ENCODE measurements at places on chromosomes 7 and 10. TPM values are rescaled to one million over a fixed set of nuclear protein-coding genes. Genes with fewer than 3 reads are reported as not detected.

TMEM106B gene
- polyA plus RNA-seq, result 95.9 TPM

CH25H gene
- polyA plus RNA-seq, result 0.21 TPM

ZNF37A gene
- 15.5 TPM for polyA plus RNA-seq

LYZL2 gene
- polyA plus RNA-seq, result not detected

ANKRD1 gene
- polyA plus RNA-seq, result 1.5 TPM

SPDYE8 gene
- polyA plus RNA-seq, result 1.0 TPM

SCD gene
- polyA plus RNA-seq, result 45.8 TPM

HACD1 gene
- polyA plus RNA-seq, result 15.9 TPM

SLC25A13 gene
- polyA plus RNA-seq, result 44.0 TPM

CALD1 gene
- polyA plus RNA-seq, result 215 TPM

DNA sequence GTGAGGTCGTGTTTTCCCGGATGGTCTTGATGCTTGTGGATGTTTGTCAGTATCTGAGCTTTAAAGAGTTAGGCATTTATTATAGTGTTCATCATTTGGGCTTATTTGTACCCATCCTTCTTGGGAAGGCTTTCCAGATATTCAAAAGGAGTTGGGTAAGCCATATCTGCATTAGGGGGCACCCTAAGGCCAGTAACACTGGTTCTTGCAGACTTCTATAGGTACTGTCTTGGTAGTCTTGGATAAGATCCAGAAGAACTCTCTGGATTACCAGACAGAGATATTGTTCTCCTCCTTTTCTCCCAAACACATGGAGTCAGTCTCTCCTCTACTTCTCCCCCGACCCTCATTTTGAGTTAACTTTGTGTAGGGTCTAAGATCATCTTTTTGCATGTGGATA lies 92.8 kb downstream of the SDK1 start:
- DNase-seq, result no peak

- no peak for DNase-seq
These were observed 43.3 kb downstream of the ETV1 start for GRCh38 chr7:13946181-13946580.

GRCh38 chr10:4181081-4181480 lies 396.1 kb upstream of the KLF6 start:
- no peak for DNase-seq

DNA sequence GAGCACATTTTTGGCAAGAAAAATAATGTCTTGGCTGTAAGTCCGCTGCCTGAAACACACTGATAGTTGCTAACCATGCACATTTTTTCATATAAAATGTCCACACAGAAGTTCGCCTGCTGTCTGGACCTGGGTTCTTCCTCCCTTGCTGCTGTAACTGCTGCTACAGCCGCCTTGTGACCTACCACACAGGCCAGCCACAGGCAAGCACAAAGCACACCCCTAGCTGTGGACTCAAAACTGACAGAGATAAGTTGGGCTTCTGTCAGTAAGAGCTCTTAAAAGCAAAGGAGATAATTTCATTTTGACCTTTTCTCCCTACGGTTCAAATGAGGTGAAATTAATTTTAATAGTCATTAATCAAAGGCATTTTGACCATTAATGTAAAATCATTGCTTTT lies 354.7 kb downstream of the OTUD1 start:
- peak; percentile 4 for DNase-seq

- no peak for DNase-seq
These were observed 21.1 kb downstream of the SCART1 start for GRCh38 chr10:133474665-133475424.

GRCh38 chr10:4740471-4740870 lies 85.5 kb upstream of the AKR1E2 start:
- peak; percentile 34 for DNase-seq

DNA sequence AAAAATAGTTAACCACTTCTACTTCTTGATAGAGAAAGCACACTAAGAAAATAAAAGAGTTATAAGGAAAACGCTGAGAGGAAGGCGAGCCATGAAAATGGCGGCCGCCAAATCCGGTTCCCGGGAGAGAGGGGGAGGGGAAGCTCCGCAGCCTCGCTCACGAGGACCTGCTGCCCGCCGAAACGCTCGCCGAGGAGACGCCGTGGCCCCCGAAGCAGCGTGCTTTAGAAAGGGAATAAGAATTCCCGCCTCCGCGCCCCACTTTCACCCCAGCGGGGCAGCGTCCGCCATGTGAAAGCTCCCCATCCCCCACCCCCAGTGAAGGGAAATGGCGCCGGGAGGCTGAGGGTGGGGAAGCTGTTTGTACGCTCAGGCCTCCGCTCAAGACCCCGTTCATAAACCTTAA lies 505 bp downstream of the HNRNPA2B1 start:
- DNase-seq, result peak; percentile 60

GRCh38 chr10:8665322-8665721 lies 610.8 kb downstream of the GATA3 start:
- no peak for DNase-seq

DNA sequence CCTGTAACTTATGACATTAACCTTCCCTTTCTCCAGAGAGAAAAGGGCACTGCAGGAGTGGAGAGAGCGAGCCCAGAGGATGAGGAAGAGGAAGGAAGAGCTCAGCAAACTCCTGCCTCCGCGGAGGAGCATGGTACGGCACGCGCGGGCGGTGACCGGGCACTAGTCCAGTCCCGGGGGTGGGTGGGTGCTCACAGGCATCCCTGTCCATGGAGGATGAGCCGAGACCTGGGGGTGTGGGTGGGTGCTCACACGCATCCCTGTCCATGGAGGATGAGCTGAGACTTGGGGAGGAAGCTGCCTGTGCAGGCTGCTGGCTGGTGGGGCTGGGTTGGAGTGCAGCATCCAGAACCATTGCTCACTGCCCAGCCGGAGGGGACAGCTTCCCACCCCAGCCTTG lies 23.8 kb downstream of the LRRC27 start:
- no peak for DNase-seq

DNA sequence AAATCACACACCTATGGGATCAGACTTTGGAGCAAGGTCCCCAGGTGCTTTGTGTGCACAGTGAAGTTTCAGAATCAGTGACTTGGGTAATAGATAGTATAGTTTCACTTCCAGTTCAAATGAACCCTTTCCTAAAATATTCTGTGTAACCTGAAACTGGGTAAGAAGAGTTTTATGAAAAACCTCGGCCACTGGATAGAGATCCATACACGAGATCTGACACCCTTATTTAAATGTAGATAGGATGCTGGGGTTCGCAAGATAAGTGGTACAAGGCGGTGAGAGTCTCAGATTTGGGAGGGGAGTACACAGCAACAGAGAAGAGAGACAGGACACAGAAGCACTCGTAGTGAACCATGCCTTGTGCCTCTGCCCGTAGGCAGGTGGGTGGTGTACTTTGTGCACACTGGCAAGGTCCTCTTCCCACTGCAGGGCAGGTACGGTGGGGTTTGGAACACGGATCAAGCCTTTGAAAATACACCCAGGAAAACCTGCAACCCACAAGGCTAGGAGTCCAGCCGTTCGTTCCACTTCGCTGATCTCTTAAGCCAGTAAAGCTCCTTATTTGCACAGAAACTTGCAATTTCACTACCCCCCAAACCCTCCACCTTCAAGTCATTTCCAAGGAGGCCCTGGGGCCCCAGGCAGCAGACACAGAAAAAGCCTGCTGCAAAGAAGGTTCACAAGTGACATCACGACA lies 162.8 kb downstream of the USP6NL start:
- DNase-seq, result no peak

GRCh38 chr10:94115725-94116124 lies 122.0 kb downstream of the PLCE1 start:
- DNase-seq, result no peak

GRCh38 chr7:27994639-27995038 lies 186.0 kb downstream of the JAZF1 start:
- no peak for DNase-seq

DNA sequence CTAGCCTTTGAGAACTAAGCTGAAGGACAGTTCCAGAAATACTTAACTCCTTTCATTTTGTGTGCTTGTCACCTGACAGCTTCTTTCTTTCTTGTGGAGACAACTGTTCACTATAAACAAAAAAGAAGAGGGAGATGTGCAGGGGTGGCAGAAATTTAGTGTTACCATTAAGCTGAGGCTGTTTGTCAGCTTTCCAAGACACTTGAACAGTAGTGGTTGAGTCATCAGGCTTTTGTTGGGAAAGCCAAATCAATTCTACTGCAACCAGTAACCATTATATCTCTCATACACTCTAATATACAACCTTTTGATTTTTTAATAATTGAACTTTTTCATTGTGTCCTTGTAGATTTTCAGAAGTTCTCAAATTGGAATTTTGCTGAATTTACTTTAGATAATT lies 75.3 kb downstream of the POLL start:
- DNase-seq, result no peak

- no peak for DNase-seq
These were observed 1362.8 kb downstream of the XPNPEP1 start for GRCh38 chr10:108560488-108560887.

- DNase-seq, result no peak
These were observed 5.6 kb downstream of the ABI1 start for GRCh38 chr10:26855186-26855585.

DNA sequence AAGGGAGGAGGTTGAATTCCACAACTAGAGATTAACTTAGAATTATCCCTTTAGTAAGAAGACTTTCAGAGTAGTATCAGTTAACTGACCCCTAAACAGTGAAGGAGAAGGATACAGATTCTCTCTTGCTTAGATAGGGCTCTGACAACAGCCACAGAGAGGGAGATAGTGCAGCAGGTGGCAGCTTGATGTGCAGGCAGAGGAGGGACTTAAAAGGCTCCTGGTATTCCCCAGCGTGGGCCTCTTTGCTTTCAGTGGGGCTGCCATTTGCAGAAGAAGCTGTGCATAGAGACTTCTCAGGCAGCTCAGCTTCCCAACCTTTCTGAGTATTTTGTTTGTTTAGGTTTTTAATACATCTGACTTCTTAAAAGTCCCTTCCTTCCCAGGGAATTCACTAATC lies 16.0 kb downstream of the FZD1 start:
- DNase-seq, result no peak

Data from renal pelvis (tissue), 12 donors.